ENCODE measurements at places on chromosomes 5 and 9.

- DNase-seq = no peak
These were observed 12.3 kb upstream of the OBP2A start for GRCh38 chr9:135533674-135534073.

- DNase-seq = no peak
These were observed at the start of gene SGCD for GRCh38 chr5:156326718-156327259. TSS of gene SGCD (plus strand) at chr5:156327164.

GRCh38 chr9:94108584-94108983 is 24.3 kb downstream of the PTPDC1 start:
- no peak for DNase-seq

DNA sequence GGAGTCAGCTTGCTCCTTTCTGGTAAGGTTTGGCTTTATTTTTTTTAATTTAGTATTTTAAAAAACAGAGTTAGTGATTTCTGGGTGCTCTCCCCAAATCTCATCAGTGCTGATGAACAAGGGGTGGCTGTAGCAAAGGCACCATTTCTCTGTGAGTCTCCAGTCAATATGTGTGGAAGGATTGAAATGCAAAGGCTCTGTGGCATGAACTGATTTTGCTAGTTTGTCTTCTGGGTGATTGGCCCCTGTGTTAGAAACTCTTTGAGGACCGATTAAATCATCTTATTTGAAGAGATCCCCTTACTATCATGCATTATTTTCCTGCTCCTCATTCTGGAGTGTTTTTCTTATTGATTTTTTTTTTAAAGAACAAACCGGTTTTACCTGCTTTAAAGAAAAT is 596 bp downstream of the TEK start:
- no peak for DNase-seq

GRCh38 chr9:92641092-92641809 is 28.7 kb downstream of the IPPK start:
- DNase-seq = no peak

GRCh38 chr9:122246666-122247065 is 17.9 kb upstream of the LHX6 start:
- no peak for DNase-seq

- DNase-seq = no peak
These were observed 6.8 kb upstream of the FEM1C start for GRCh38 chr5:115551415-115551814.

DNA sequence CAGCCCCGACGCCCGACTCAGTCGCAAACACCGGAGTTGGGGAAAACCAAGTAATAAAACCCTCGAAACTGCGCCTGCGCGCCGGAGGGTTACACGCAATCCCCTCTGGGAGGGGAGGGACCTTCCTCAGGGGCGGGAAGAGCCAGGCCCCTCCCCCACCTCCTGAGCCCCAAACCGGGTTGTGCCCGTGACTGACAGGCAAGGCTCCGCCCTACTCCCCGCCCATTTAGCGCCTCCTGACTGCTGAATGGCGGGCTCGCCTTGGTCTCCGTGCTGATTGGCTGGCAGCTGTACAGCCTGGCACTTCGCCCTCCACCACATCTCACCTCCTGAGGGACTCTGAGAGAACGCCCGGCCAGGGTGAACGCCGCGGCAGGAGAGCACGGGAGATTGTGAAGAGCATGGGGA is at the start of gene PRDM9:
Gene PRDM9, plus strand, starts transcription at position 332 of the 408 bp plus-strand sequence. CDS start 1,425 bp downstream, outside the sequence.
- no peak for DNase-seq

GRCh38 chr5:77452351-77452750 is 39.8 kb downstream of the WDR41 start:
- DNase-seq = no peak

GRCh38 chr5:142325725-142326479 is 1.1 kb upstream of the SPRY4 start:
- no peak for DNase-seq

DNA sequence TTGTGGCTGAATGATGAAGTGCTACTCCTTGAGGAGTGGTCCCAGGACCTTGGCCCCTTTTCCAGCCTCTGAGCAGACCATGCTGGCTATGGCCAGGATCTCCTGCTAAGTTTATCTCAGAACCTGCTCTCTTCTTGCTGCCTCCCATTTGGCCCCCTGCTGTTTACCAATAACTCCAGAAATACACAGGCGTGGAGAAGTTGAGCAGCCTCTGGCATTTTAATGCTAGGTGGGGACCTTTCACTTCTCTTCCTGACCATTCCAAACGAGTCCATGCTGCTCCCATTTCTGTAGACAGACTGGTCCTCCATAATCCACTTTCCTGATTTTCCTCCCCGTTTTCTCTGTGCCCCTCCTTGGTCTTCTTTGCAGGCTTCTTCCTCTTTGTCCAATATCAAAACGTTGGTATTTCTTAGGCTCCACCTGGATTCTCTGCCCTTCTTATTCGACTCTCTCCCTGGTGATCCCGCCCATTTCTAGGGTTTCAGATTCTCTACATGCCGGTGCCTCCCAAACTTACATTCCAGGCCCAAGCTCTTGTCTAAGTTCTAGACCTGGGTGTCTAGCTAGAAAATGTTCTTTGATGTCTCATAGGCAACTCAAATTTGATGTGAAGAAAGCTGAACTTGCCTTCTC is 33.4 kb upstream of the TNFAIP8 start:
- DNase-seq = no peak

- no peak for DNase-seq
These were observed 3.6 kb downstream of the HTR1A start for GRCh38 chr5:63958654-63959053.

DNA sequence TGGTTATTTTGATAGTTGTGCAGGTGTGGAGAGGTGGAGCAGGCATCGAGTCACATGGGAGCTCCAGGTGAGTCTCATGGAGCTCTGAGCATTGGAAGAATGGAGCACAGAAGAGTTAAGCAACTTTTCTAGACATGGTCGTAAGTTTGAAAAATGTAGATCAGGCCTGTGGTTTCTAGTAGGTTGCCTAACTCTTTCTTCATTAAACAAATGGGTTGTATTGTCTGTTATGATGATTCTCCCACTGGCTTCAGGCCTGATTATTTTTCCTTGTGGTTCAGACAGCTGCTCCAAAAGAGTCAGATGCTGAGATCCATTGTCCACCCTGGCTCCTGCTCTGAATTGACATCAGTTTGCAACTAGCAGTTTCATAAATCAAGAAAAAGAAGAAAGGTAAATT is 80.3 kb upstream of the RPS23 start:
- DNase-seq = no peak
